AG08395 (cell line): ENCODE measurements at places on chromosomes 3 and 15.

GRCh38 chr3:3101660-3102458 is 8.3 kb downstream of the IL5RA start:
- DNase-seq = no peak

GRCh38 chr3:120850381-120851295 is 57.4 kb upstream of the STXBP5L start:
- peak; percentile 6 for DNase-seq

- no peak for DNase-seq
These were observed 3.2 kb downstream of the ADIPOQ start for GRCh38 chr3:186845756-186846155.

GRCh38 chr3:176807938-176808337 is 389.3 kb downstream of the TBL1XR1 start:
- DNase-seq = no peak

DNA sequence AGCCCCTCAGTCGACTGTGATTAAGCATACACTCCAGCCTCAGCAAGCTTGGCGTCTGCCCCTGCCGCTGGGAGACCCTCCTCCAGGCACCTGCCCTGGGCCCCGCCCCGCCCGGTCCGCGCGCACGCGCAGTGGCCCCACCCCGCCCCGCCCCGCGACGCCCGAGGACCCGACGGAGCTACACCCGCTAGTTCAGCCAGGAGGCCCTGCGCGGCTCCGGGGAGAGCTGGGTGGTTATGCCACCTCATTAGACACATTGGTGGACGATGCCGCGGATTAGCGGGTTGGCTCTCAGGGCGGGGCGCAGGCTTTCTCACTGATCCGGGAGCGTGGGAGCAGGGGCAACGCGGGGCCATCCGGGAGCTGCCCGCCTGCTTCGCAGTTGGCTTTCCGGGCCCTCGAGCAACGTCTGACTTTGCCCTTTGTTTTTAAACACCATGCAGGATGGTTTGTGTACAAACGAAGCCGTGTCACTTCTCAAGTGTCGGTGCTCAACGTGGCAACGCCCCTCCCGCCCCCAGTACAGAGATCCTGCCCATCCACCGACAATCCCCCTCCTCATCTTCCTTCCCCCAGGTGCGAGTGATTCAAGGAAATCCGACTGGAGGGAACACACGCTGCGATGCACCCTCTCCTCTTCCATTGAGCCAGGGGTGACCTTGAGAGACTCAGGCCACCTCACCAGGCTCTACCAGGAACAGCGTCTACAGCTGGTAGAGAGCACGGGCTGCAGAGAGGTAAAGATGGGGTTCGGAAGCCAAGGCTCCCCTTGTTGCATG is 109.3 kb downstream of the SHQ1 start:
- DNase-seq = peak; percentile 73

- DNase-seq = no peak
These were observed 16.8 kb upstream of the KCTD6 start for GRCh38 chr3:58474967-58475578.

- DNase-seq = no peak
These were observed 1405.9 kb upstream of the ALCAM start for GRCh38 chr3:103960819-103961218.

- peak; percentile 76 for DNase-seq
These were observed 235.1 kb downstream of the MYRIP start for GRCh38 chr3:40044487-40044886.

- DNase-seq = no peak
These were observed 93.0 kb upstream of the SNRPA1 start for GRCh38 chr15:101388046-101388445.

GRCh38 chr15:68057758-68058157 is 3.6 kb downstream of the PIAS1 start:
- DNase-seq = no peak

DNA sequence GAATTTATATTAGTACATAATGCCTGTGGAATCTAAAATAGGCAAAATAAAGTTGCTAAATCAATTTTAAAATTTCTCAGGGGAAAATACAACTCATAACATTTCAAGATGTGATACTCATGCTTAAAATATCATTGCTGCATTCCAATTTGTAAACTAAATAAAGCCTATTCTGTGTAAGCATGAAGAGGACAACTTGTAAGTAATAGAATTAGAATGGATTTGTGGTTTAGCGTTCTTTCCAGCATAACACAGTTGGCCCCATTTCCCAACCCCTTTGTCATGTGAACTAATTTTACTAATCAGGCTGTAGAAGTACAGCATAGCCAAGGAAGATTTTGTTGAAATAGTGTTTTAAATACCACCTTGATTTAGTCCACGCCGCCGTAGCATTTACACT is 437.2 kb downstream of the SI start:
- DNase-seq = peak; percentile 56

- no peak for DNase-seq
These were observed 23.1 kb downstream of the SCAP start for GRCh38 chr3:47452453-47453215.

DNA sequence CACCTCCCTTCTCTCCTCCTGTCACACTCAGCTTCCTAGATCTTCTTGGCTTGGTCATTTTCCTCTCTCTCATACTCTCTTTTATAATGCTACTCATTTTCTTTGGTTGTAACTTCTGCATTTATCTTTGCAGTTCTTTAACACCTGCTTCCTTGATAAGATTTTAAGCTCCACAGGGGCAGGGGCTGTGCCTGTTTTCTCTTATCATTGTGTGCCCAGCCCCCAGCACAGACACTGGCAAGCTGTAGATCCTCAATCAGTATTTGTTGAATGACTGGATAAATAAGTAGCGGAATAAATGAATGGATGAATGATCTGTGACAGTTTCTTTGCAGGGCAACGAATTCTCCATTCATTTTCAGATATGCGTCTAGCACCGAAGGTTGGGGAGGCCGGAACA is 64.3 kb upstream of the MEX3B start:
- no peak for DNase-seq

DNA sequence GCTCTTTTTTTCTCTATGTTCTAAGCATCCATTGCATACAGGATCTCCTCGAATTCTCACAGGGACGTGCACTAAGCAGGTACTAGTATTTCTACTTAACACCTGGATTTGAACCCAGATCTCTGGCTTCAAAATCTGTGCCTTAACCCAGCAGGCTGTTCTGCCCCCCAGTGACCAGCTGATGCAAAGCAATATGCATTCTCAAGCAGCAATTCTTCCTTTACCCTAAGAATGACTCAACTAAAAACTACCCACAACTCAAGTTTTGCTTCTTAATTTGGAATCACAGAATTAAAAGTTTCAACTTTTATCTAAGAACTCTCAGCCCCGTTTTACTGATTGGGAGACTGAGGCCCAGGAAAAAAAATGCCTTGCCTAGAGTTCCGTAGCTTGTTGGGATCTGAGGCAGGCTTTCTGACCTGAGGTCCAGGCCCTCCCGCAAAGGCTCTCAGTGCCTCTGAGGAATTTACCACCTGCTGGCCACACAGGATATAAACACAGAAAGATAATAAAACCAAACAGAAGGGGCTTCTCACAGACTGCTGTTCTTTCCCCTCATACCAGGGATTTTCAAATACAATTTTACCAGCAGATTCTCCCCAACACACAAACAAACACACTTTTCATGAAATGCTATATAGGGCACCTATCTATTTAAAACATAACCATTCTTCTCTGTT is 115.4 kb upstream of the RAD18 start:
- no peak for DNase-seq
